ENCODE measurements at places on chromosomes 6 and 20.

GRCh38 chr6:84278321-84278998 lies 51.0 kb upstream of the CEP162 start:
- no peak for DNase-seq

DNA sequence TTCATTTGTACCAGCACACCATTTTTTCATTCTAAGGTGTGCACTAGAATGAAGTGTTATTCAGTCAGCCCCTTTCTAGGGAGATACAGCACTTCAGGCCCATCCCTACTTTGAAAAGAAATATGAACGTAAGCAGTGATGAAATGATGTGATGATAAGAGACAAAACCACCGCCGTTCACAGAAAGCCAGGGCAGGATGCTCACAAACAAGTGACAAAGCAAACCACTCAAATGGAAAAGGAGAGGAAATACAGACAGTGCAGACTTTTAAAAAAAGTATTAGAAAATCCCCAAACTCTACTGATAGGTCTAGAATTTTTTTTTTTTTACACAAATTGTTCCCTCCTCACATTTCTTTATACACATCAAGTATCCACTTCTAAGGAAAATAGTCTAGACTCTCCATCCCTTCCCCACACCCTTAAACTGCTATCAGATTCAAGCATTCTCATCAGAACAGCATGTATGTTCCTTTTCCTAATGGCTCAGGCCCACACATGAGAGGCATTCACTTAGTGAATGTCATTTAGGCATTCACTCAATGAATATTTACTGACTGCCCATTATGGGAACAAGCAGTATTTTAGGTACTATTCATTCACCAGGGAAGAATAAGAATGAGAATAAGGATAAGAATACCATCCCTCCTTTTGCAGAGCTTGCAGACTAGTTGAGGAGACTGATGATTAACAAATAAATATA lies 243.5 kb downstream of the GMPR start:
- no peak for DNase-seq

DNA sequence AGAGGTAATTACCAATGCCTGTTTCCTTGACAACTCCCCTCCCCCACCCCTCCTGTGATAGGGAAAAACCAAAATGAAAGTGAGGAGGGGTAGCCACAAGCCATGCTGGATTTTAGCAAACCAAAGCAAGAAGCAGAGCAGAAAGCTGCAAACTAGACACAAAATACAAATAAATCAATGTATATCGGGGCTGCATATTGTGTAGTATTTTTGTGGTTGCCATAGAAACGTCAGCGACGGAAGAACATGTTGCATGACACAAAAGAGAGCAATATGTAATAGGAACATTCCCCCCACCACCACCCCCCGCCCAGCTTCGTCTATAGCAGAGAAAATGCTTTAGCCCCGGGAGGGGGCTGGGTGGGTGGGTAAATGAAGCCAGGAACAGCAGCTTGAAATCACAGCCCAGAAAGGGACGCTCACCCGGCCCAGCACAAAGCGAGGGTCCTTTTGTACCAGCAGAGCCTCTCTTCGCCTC lies 548 bp downstream of the AGPAT4 start:
- no peak for DNase-seq

- DNase-seq = peak; percentile 41
Observed at GRCh38 chr6:85923013-85923430, 280.3 kb upstream of the SYNCRIP start.

GRCh38 chr6:170172392-170172791 lies 118.5 kb downstream of the DLL1 start:
- no peak for DNase-seq

DNA sequence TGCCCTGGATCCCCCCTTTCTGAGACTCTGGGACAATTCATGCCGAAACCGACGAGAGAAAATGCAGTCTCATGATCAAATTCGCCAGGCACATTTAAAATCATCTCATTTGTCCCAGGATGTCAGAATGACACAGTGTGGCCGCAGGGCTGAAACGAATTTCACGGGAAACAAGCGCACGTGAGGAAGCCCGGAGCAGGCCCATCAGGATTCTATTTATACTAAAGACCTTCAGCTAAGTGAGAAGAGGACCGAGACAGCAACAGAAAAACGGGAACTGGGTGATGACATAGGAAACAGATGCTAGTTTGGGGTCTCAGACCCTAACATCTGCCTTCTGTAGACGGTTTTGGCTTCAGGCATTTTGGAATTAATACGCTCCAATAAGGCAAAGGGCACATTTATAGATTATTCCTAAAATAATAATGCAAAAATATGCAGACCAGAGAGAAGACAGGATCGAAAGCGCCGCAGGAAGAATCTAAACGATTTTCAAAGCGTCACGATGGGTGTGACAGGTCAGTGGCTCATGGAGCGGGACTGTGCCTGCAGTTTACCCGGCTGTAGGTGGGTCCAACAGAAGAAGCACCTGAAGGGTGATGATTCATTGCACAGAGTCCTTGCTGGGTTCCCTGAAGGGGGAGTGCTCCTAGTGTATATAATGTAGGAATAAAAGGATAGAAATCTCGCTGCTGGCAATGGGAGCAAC lies 80.8 kb upstream of the MPC1 start:
- no peak for DNase-seq

GRCh38 chr6:159089909-159090308 lies 45.1 kb upstream of the TAGAP start:
- DNase-seq = no peak

DNA sequence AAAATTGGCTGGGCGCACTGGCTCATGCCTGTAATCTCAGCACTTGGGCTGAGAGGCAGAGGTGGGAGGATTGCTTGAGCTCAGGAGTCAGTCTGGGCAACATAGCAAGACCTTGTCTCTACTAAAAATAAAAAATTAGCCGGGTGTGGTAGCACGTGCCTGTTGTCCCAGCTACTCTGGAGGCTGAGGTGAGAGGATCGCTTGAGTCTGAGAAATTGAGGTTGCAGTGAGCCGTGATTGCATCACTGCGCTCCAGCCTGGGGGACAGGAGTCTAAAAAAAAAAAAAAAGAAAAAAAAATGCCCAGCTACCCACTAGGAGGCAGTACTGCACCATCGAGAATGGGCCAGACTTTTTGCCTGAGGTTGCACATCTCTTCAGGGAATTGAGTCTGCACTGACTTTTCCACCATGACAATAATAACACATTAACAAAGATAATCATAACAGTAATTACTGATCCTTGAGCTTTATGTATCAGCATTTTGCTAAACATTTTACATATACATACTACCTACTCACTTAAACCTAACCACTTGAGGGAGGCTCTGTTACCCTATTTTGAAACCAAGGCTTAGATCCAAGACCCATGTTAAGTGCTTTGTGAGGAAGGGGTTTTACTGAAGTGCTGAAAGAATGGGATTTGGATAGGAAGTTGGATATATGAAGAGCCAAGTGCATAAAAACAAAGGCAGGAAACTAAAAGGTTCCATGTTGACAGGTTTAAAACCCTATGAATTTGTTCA lies 21.0 kb downstream of the SRSF3 start:
- peak; percentile 61 for DNase-seq

DNA sequence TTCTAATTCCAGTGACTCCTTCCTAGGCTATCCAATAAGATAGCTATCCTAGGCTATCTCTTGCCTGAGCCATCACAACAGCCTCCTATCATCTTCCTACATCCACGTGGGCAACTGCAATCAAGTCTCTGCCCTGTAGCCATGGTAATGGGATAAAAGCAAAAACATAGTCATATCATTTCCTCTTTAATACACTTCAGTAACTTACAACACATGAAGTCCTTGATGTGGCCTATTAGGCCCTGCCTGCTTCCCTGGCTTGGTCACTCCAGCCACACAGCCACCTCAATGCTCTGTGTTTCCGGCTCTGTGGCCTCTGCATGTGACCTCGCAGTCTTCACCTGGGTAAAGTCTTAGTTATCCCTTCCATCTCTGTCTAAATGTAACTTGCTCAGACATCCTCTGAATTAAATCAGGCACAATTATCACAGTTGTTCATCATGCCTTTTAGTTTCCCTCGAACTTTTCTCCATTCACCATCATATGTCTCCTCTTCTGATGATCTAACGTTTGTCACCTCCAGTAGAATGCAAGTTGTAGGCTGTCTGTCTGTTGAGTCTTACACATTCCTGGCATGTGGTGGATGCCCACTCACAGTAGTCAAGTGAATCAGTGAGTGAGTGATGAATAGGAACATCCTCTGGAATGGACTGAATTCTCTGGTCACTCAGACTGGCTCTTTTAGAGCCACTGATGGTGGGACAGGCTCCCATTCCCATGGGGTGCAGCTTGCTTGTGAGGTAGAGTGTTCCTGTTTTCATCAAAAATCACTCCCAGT lies 229.4 kb downstream of the TBC1D7 start:
- no peak for DNase-seq

GRCh38 chr6:170045563-170045960 lies 245.3 kb downstream of the DLL1 start:
- no peak for DNase-seq

- DNase-seq = peak; percentile 28
Observed at GRCh38 chr6:56954403-56955170, at the start of gene BEND6. BEND6 (plus strand) TSS chr6:56955107; CDS start chr6:56981811, 26,704 bp downstream.

DNA sequence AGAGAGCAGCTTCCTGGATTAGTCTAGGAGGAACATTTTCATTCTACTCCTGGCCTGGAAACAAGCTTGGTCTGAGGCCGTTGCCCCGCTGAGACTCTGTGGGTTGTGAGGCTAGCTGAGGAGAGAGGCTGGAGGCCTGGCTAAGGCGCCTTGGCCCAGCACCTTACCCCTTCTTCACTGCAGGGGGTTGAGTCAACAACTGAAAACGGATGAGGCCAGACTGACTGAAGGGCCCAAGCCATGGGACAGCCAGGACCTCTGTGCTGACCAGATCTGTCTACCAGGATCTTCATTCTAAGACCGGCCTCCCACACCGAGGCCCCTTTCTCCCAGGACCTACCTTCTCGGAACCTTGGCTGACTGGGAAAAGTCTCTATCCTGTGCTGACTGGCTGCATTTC lies 3.5 kb upstream of the AVP start:
- no peak for DNase-seq

DNA sequence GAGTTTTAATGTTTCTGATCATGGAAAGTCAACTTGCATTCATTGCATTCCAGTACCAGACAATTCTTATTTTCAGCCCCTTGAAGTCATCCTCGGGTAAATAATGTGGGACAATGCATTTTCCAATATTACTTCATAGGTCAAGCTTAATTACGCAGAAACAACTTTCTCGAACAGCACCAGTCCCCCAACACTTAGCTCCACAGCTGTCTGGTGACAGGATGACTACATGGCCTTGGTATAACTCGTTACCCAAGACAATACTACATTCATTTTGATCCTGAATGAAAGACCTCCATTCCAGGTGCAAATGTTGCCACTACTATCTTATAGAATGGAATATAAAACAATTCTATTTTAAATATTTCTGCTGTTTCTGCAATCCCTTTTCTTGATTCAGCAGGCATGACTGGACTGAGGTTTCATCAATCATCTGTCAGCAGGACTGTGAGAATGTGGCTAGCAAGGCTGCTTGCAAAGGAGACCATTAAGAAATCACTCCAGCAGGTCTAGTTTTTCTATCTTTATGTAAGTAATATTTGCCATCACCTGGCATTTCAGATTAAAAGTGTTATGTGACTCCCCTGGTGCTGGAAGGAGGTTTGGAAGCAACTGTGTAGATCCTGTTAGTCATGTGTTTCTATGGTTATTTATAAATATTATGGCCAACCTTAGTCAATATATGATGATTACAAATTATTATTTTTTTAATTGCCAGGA lies 147.9 kb downstream of the HAO1 start:
- no peak for DNase-seq

DNA sequence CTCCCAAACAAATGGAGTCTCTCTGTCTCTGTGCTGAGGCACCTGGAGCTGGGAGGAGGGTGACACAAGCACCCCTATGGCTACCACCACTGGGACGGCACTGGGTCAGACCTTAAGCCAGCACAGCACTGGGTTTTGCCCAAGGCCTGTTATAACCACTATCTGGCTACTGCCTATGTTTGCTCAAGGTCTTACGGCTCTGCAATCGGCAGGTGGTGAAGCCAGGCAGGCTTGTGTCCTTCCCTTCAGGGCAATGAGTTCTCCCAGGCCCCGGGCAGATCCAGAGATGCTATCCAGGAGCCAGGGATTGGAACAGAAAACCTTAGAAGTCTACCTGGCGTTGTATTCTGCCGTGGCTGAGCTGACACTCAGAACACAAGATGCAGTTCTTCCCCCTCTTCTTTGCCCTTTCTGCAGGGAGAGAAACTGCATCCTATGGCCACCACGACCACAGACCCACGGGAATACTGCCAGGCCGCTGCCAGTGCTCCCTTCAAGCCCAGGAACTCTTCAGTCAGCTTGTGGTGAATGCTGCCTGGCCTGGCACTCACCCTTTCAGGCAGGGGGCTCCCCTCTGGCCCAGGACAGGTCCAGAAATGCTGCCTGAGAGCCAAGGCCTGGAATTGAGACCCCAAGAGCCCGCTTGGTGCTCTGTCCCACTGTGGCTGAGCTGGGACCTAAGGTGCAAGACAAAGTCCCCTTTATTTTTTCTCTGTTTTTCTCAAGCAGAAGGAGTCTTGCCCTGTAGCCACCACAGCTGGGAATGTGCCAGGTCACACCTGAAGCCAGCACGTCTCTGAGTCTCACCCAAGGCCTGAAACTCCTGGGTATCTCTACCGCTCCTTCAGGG lies 67.0 kb upstream of the FRMD1 start:
- DNase-seq = no peak

DNA sequence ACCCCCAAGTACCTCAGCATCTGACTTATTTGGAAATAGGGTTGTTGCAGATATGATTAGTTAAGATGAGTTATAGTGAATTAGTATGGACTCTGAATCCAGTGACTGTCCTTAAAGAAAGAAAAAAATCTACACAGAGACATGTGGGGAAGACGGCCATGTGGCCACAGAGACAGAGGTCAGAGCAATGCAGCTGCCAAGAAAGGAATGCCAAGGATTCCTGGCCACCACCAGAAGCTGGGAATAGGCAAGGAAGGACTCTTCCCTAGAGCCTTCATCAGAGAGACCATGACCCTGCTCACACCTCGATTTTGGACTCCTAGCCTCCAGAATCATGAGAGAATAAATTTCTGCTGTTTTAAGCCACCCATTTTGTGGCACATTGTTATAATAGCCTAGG lies 81.8 kb downstream of the FYN start:
- no peak for DNase-seq

DNA sequence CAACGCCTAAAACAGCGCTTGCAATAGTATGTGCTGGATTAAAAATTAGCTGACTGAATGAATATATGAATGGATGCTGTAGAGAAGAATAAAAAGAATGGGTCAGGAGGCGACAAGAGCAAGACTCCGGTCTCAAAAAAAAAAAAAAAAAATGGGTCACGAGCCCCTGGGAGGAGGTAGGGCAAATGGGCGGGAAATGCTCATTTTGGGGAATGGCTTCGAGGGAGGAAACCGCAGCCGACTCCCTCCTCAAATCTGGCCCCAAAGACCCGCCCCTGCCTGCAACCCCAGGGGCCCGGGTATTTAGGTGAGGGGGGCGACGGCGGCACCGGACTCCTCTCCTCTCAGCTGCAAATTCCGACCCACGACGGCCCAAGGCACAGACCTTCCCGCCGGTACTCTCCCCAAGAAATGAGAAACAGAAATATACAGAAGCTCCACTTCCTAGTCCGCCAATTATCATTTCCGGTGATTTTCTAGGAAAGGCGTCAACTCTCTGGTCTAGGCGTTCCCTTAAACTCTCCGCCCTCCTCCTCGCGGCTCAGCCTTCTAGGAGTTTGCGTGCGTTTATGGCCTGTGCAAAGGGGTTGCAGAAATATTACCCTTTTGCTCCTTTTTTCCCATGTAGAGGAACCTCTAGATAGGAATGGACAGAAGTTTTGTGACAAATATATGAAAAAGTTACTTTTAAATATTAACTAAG lies at the start of gene ZNF311:
Gene ZNF311, minus strand, starts transcription at position 133 of the 703 bp plus-strand sequence. CDS start 1,361 bp downstream, outside the sequence.
- no peak for DNase-seq

GRCh38 chr6:84227044-84227433 lies 404 bp downstream of the CEP162 start:
- no peak for DNase-seq
